CD4-positive, CD25-positive, alpha-beta regulatory T cell (primary cell): ENCODE measurements at places on chromosomes 6 and 20.

DNA sequence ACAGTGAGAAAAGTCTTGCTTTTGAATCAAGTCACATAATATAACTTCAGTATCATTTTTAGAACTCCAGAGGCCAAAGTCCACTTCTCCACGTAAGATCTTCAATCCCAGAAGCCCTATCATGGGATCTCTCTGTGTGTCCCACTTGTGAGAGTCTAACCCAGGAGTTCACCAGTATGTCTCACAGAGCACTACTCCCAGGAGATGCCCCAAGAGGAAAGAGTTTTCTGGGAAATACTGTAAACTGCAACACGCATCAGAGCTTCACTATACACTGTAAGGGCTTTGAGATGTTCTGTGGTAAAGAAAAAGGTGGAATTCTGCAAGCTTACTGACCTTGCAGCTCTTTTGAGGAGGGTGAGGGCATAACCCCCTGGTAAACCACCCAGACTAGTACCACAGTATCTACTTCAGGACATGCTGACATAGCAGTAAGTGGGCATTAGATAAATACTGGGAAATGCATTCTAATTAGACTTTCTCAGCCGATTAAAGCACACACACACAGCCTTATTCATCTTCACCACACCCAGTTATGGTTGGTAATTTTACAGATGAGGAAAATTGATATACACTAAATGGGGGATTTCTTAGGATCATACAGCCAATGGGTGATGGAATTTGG, 12.3 kb downstream of the DCBLD1 start:
- no peak for DNase-seq

GRCh38 chr6:34695729-34696188, 808 bp downstream of the ILRUN start:
- DNase-seq = no peak

- no peak for DNase-seq
Measured at GRCh38 chr6:156017838-156018237, 562.2 kb upstream of the NOX3 start.

DNA sequence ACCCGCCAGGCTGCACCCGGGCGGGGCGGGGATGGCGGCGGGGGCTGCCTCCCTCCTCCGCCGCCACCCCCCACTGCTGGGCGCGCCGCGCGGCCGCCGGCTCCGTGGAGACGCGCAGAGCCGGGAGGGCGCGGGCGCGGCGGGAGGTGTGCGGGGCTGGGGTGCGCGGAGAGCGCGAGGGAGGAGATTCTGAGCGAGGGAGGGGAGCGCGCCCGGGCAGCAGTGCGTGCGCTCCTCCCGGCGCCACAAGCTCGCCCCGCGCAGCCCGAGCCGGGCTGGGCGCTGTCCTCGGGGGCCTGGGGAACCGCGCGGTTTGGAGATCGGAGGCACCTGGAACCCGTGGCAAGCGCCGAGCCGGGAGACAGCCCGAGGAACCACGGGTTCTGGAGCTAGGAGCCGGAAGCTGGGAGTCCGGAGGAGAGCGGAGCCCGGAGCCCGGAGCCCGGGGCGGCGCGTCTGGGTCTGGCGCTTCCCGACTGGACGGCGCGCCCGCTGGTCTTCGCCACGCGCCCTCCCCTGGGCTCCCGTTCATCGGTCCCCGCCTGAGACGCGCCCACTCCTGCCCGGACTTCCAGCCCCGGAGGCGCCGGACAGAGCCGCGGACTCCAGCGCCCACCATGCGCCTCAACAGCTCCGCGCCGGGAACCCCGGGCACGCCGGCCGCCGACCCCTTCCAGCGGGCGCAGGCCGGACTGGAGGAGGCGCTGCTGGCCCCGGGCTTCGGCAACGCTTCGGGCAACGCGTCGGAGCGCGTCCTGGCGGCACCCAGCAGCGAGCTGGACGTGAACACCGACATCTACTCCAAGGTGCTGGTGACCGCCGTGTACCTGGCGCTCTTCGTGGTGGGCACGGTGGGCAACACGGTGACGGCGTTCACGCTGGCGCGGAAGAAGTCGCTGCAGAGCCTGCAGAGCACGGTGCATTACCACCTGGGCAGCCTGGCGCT, at the start of gene NTSR1:
TSS of gene NTSR1 (plus strand) at position 246 of the 946 bp plus-strand sequence. CDS start at position 618, 372 bp downstream.
- no peak for DNase-seq

- DNase-seq = no peak
Measured at GRCh38 chr6:3175715-3176402, 18.5 kb upstream of the TUBB2A start.
